Choroid plexus epithelial cell (primary cell): ENCODE measurements at places on chromosomes 3 and 15.

GRCh38 chr3:108296239-108296638 is at the start of gene HHLA2:
TSS of gene HHLA2 (plus strand) at chr3:108296548. CDS start at chr3:108351814, 55,266 bp downstream.
- no peak for DNase-seq

DNA sequence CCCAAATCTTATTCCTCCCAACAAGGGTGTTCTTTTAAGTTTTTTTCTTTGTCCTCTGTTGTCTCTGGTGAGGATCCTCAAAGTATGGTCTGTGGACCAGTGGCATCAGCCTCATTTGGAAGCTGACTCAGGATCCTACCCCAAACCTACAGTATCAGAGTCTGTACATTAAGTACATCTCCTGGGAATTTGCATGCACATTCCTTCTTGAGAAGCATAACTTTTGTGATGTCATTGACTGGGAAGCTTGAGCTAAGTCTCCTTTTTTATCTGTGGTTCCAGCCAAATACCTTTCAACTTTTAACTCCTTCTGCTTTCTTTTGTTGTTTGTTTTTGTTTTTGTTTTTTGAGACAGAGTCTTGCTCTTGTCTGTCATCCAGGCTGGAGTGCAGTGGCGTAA is 40.5 kb downstream of the ARMC8 start:
- DNase-seq: peak; percentile 88

DNA sequence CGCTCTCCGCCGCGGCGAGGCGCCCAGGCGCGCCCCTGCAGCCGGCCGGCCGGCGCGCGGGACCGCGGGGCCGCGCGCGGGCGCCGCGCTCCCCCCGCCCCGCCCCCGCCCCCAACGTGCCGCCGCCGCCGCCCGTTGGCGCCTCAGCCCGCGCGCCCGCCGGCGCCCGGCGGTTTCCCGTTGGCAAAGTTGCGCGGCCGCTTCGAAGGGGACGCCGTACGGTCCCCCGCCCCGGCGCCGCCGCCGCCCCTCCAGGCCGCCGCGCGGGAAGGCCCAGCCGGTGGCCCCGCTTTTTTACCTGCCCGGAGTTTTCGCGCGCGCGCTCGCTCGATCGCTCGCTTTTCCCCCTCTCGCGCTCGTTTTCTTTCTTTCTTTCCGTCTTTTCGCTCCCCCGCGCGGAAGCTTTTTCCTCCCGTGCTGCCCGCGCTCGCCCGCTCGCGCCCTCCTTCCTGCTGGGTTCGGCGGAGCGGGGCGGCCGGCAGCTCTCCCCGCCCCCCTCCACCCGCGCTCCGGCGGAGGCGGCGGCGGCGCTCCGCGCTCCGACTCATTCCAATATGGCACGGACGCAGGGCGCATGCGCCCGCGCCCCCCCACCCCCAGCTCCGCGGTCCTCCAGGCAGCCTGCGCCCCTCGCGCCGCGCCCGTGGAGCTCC is at the start of gene SFMBT1:
TSS of gene SFMBT1 (minus strand) at position 556 of the 653 bp plus-strand sequence. CDS start 76,945 bp downstream, outside the sequence.
- DNase-seq: peak; percentile 60

- DNase-seq: no peak
Measured at GRCh38 chr3:32037932-32038267, 56.4 kb downstream of the ZNF860 start.

DNA sequence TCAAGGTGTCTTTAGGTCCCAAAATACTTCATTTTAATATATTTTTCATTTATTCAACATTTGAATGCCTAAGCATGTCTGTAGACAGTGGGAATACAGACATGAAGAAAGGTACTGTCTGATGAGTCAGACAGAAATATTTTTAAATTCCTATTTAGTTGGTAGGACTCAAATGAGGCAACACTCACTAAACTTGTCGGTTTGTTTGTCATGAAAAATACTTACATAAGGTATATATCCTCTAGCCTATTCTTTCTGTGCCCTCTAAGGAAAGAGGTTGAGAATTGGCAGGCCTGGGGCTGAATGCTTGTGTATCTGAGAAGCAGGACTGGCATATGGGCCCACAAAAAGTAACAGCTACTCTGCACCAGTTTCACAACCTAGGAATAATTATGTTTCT is 423.6 kb upstream of the MDFIC2 start:
- peak; percentile 67 for DNase-seq

DNA sequence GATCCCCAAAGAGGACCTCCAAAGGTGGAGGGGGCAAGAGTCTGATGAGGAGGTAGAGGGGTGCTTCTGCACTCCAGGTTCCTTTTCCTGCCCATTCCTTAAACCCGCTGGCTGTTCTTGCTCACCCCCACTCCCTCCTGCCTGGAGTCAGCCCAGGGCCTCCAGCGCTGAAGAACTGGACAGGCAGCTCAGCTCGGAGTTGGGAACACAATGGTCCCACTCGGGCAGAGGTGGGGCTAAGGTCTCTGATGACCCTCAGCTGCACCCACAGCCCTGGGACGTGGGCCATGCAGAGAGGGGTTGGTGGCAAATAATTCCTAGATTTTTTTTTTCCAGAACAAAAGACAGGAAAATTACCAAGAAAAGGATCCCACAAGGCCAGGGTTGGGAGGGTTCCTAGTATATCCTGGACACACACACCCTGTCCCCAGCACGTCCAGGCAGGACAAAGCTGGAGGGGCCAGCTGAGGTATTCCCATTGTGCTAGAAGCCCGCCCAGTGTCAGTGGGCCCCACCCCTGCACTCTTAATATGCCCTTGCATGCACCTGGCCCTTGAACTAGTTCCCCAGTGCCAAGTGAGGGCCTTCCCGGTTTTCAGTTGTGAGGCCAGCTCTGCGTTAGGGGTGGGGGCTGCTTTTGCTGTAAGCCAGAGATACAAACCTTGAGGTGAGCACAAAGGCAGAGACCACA is 22.1 kb upstream of the IP6K2 start:
- DNase-seq: no peak

GRCh38 chr3:190000187-190000860 is 120.4 kb downstream of the P3H2 start:
- DNase-seq: no peak

GRCh38 chr3:66722675-66723074 is 221.9 kb upstream of the LRIG1 start:
- DNase-seq: peak; percentile 77

DNA sequence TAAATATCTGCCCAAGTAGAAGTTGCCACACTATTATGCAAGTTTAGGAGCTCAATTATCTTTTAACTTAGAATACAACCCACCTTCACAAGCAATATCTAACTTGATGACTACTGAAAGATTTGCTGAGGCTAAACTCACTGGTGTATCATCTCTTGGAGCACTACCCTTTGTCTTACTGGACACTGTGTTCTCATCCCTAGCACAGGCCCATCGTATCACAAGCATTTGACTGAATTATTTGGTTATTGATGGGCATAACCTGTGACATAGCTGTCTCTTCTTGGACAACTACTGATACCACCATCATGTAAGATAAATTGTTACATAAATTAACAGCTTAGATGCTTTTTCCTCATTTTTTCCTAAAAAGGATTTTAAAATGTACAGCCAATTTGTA is 216.2 kb upstream of the THBS1 start:
- no peak for DNase-seq
